NCI-H2171 treated with DMSO at 0.1 percent for 48 hours (cell line): ENCODE measurements at places on chromosomes 3 and 15.

DNA sequence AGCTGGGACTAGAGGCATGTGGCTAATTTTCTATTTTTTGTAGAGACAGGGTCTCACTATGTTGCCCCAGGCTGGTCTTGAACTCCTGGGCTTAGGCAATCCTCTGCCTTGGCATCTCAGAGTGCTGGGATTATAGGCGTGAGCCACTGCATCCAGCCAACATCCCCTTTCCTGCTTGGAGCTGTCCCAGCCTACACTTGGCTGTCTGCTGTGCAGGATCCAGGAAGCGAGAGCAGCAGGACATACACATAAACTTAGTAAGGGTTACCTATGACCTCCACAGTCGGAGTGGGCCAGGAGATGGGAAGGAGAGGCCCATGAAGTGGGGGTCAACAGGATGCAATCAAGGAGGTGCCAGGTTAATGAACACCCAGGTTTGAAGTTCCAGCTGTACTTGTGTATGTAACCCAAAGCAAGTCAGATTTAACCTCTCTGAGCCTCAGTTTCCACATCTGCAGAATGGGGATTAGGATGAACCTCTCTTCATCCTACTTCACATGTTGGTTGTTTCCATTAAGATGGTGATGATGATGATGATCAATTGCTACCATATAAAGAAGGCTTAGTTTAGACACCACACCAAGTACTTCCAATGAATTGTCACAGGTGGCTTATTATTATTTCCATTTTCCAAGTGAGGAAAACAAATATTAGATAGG is 69.5 kb upstream of the OXTR start:
- no peak for DNase-seq

- no peak for DNase-seq
Observed at GRCh38 chr3:12934431-12934830, 93.1 kb upstream of the RPL32 start.

DNA sequence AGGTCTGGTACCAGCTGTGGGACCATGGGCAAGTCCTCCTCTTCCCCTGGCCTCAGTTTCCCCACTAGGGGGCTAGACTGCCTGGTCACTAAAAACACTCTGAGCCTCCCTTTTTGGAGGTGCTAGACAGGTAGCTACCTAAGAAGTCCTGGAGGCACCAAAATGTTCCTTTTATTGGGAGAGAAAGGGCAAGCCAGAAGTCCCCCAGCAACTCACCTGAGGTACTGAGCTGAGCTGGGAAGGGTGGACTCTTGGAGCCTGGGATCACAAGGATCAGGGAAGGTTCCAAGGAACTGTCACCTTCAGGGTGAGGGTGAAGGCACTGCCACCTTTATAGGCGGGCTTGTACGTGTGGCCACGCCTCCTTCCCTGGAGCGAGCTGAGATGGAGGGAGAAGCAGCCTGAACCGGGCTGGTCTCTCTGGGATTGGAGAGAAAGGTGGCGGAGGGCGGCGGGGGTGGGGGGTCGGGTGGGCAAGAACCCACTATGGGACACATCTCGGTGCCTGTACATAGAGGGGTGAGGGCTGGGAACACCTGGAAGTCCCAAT is at the start of gene CYP1A1:
Gene CYP1A1, minus strand, starts transcription at position 304 of the 550 bp plus-strand sequence. CDS start 2,431 bp downstream, outside the sequence.
- DNase-seq: peak; percentile 2

DNA sequence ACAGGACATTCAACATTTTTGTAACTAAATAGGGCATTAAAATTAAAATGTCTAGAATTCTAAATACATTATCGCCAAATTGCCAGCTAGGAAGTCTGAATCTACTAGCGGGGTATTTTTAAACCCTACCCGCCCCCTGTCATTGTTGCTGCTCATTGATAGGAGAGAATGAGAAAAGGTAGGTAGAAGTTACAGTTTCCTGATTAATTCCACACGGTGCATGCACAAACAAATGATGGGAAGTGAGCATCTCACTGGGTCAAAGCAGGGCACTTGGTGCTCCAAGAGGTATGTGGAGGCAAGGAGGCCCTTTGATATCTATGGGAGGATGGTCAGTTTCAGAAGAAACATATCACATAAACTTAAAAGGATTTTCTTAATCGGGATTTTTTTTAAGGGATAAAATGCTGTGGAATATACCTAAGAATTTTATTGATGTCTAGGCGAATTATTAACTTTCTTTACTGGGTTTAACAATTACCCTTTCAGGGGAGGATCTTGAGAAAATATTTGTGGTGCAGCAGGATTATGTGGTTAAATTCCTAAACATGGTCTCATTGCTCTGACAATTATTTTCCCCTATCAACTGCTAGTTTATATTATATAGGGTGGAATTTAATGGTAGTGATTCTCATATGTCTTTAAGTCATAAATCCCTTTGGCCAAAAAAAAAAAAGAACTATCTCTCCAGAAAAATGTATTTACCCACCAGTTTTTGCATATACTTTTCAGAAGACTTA is 236.0 kb upstream of the GOLGA6L4 start:
- DNase-seq: no peak

- no peak for DNase-seq
Observed at GRCh38 chr15:79209116-79209515, 73.4 kb upstream of the ANKRD34C start.

DNA sequence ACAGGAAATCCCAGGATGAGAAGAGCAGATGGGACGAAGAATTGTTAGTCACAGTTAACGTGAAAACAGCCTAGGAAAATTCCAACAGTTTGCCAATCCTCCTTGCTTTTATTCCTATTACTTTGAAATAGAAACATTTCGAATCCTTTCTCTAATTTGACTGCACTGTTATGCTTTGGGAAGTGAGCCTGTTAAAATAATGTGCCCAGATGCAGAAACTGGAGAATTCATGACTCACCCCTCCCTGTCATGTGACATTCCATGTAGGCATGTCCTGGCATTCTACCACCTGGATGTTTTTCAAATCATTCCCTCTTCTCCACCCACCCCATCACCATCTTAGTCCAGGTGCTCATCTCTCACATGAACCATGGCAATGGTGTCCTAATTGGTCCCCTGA is 107.3 kb downstream of the MINAR1 start:
- peak; percentile 82 for DNase-seq

DNA sequence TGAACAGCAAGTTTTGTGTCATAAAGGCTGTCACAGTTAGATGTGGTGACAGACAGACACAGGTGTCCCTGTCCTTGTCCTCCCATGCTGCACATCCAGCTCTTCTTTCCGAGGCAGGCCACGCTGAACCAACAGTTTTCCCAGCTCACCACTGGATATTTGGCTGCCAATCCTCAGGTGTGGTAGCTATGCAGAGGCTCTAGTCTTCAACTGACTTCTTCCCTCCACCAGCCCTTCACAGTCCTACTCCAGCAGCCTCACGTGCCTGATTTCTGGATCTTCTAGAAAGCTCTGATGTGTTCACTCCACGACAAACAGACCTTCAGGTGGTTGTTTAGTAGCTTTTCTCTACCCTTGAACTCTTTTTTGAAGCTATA is 145.5 kb downstream of the UACA start:
- no peak for DNase-seq

GRCh38 chr3:163632722-163633121 is 1445.6 kb downstream of the SI start:
- no peak for DNase-seq

DNA sequence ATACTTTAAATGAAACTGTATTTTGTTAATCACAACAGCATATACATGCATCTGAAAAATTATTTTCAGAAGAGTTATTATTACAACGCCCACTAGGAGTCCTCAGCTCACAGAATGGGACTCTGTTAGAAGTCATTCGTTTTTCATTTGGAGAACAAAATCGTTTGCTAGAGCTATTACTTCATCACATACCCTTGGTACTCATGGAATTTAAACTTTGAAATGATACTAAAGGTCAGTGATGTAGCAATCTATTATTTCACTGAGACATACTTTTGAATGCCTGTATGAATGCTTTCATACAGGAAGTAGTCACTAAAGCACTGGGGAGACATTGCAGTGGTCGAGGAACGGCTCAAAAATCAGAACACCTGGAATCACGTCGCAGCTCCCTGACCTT is 198.1 kb downstream of the MBNL1 start:
- peak; percentile 17 for DNase-seq

DNA sequence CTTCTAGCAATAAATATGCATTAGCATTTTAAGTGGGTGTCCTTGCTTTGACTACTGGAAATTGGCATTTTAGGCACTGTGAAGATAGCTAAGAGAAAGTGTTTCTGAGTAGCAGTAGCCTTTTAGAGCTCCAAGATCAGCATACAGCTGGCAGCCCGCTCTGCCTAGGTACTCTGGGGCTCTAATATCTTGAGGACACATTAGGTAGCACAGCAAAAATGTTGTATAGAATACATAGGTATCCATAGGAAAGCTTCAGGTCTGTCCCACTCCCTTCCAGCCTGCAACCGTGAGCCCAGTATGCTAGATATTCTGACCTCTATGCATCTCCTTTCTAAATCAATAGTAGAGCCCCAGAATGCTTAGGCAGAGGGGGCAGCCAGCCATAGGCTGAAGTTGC is 670.5 kb downstream of the NLGN1 start:
- no peak for DNase-seq

DNA sequence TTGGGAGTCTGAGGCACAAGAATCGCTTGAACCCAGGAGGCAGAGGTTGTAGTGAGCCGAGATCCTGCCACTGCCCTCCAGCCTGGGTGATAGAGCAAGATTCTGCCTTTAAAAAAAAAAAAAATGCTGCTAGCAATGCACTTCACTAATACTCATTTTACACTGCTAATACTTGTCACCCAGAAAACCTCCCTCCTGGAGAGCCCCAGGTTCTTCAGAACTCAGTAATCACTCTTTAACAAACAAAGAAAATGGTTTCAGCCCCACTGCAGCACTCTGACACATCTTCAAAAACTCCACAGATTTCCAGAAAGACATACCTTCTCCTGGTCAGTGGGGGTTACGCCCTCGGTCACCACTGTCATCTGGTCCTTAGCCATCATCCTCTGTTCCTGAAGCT is 366.7 kb downstream of the SHQ1 start:
- no peak for DNase-seq

- DNase-seq: no peak
Observed at GRCh38 chr3:181969925-181970324, 258.2 kb downstream of the SOX2 start.
